ENCODE measurements at places on chromosomes 7 and 10.

DNA sequence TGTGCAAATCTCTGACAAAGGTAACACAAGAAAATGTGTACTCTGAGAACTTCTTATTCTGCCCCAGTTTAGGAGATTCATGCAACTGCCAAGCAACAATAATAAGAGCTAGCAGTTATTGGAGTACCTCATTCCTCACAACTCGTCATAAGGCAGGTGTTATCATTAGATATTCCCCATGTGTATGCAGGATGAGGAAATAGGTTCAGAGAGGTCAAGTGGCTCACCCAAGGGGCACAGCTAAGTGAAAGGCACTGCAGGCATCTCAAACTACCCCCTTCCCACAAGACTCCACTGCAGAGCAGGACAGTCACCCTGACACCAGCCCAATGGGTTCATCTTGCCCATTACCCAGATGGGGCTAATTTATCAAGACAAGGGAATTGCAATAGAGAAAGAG is 1.3 kb upstream of the GSTK1 start:
- DNase-seq: no peak

DNA sequence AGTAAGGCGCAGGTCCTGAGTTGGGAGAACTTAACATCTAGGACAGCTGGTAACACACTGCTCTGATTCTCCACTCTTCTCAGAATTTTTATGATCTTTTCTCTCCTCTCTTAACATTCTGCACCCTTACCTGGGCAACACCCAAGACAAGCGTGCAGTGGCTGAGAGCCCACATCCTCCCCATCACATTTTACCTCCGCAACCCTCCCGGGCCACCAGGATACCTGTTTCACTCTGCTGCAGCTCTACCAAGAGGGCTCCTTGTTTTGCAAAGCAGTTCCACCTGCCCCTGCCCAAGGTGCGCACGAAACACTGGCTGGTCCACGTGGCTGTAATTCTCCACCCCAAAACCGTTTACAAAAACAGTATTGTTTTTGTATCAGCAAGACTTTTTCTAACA is 81.5 kb downstream of the ITIH5 start:
- DNase-seq: no peak

GRCh38 chr10:119860866-119861607 is 11.6 kb downstream of the MCMBP start:
- no peak for DNase-seq

DNA sequence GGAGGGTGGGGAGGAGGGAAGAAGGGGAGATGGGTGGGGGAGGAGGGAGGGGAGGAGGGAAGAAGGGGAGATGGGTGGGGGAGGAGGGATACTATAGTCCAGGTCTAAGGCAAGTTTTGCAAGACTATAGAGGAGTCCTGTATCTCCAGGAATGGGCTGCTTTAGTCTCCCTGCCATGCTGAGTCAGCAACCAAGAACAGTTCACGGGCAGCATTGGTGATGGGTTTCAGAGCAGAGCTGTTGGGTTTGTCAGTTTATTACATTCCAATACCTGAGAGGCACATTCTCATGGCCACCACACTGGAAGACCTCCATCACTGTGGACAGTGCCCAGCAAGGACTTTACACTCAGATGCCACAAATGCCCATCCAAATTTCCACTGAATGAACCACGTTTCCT is 212.7 kb downstream of the GRM8 start:
- no peak for DNase-seq

DNA sequence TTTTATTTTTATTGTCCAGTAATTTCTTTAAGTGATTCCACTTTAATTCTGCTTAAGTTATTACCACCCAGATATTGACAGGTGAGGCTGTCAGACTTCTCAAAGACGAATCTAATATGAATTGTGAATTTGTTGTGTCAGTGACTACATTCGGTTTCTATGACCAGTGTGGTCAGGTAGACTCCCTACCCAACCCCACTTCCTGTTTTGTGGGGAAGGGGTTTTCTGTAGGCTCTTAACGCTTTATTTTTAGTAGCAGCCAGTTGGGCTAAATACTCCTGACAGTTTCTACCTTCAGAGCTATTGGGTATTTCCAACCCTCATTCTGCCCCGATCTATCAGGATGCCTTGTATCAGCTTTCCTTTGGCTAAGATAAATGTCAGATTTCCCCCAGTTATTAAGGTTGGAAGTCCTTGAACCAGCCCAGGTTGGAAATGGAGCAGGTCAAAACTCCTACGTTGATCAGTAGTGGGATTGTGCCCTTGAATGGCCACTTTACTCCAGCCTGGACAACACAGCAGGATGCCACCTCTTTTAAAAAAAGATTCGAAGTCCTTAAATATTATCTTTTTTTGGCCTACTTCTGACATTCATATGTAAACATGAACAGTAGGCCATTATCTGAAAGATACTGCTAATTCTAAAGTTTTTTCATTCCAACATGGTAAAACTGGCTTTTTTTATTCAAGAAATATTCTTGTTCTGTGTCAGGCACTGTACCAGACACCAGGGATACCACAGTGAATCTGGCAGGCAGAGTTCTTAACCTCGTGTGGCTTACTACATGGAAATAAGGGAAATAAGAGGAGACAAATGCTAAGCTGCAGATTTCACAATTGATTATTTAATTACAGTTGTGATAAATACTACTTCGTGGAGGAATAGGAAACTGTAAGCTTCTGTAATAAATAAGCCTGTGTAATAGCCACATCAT is 133.3 kb upstream of the SAMD8 start:
- no peak for DNase-seq

- DNase-seq: no peak
Observed at GRCh38 chr10:18449611-18450026, 201.8 kb downstream of the NSUN6 start.

- peak; percentile 12 for DNase-seq
Observed at GRCh38 chr7:133070562-133070961, 11.3 kb downstream of the CHCHD3 start.

GRCh38 chr10:64762861-64763260 is 1241.7 kb downstream of the REEP3 start:
- peak; percentile 2 for DNase-seq

Data from NCI-H1417 (cell line).